ENCODE measurements at places on chromosomes 2 and 18. TPM values are rescaled to one million over a fixed set of nuclear protein-coding genes. Genes with fewer than 3 reads are reported as not detected.

Gene TMEFF2
- total RNA-seq, result 0.32 TPM

Gene FHL2
- total RNA-seq, result 20.0 TPM

DNA sequence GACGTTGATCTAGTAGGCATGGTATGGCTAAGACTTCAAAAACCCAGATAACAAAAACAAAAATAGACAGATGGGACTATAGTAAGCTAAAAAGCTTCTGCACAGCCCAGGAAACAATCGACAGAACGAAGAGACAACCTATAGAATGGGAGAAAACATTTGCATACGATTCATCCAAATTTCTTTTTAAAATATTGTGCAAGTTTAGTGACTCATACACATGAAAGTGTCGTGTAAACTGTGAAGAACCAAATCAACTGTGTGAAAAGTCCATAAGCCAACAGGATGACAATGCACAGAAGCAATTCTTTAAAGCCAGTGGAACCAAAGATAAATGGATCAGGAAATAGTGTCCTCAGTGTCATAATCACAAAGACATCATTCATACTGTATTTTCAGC is 671.1 kb downstream of the RNF144A start:
- H3K4me3 ChIP-seq, result no peak overlapping the region
- no peaks in the 10 kb centered on the region for H3K36me3 ChIP-seq

DNA sequence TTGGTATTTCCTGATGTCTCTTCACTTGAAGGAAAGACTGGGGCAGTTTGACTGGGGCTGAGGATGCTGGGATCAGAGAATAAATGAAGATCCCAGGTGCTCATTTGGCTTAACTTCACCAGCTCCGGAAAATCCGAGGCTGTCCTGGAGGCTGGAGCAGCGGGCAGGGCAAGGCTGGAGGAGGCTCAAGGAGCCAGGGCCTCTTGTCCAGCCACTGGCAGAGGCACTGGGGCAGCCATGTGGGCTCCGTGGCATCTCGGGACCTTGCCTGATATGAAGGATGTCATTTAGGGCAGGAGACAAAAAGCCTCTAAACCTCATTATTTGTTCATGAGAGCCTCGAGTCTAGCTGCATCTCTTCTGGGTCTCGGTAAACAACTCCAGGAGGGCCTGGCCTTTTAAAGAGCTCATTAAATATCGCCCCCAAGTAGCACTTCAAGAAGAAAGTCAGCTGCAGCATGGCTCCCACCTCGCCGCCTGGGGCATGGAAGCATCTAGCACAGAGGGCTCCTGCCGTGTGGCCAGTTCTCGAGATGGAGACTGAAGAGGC is 13.5 kb upstream of the GPR55 start:
- no peak for DNase-seq
- H3K4me1 ChIP-seq, result no peaks in the 10 kb centered on the region
- no peaks in the 10 kb centered on the region for H3K36me3 ChIP-seq
- H3K27me3 ChIP-seq, result no peaks in the 10 kb centered on the region
- no peak overlapping the region for H3K4me3 ChIP-seq

Data from breast epithelium (tissue), 4 donors.